Testis (tissue), 5 donors: ENCODE measurements at places on chromosomes 11 and 22. TPM values are rescaled to one million over a fixed set of nuclear protein-coding genes. Genes with fewer than 3 reads are reported as not detected.

DNA sequence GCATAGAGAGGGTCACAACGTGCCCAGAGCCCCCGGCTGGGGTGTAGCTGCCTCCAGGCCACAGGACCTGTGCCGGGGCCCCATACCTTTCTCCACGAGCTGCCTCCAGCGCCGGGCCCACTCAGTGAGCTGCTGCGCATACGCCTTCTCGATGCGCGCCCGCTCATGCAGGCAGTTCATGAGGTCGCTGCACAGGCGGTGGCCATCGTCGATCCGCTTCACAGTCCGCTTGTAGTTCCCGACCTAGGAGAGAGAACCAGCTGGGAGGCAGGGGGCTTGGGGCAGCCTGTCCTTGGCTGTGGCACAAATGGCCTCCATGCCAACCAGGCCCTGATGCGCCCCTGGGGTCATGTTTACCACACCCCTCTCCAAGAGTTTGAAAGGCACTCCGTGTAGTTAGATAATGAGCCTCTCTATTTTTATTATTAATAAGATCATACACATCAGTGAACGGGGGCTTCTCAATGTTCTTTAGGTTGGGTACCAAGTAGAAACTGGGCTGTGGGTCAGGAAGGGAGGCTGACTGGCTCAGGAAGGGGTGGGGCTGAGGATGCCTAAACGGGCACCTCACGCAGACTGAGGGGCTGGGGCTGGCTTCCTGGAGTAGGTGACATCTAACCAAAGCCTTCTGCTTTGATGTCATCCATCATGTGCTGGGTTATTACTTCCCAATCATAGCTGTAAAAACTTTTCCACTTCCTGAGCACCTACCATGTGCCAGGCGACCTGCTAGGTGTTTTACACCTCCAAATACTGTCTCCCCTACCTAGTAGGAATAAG is 36.5 kb upstream of the ARFGAP3 start:
- DNase-seq, result no peak
- no peak overlapping the region for H3K4me3 ChIP-seq
- H3K36me3 ChIP-seq, result no peaks in the 10 kb centered on the region

DNA sequence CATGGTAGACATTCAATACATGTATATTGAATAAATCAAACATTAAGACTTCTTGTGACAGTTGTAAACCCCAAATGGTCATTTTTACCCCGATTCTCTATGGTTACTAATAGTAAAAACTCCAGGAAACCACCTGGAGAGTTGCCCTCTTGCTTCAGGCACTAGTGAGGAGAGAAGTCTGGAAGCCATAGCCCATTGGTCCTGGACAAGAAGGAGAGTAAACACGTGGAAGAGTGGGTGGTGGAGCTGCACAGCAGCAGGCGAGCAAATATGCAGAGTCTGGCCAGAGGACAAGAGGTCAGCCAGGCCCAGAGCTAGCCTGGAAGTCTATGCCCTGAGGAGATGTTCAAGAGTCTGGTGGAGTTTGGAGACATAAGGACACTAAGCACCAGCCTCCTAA is 17.7 kb downstream of the DCHS1 start:
- peaks cover 7% of the 10 kb centered on the region for H3K4me1 ChIP-seq
- H3K27ac ChIP-seq, result no peak overlapping the region
- no peaks in the 10 kb centered on the region for H3K36me3 ChIP-seq
- DNase-seq, result peak; percentile 59
- H3K4me3 ChIP-seq, result no peak overlapping the region
- H3K27me3 ChIP-seq, result no peaks in the 10 kb centered on the region

DNA sequence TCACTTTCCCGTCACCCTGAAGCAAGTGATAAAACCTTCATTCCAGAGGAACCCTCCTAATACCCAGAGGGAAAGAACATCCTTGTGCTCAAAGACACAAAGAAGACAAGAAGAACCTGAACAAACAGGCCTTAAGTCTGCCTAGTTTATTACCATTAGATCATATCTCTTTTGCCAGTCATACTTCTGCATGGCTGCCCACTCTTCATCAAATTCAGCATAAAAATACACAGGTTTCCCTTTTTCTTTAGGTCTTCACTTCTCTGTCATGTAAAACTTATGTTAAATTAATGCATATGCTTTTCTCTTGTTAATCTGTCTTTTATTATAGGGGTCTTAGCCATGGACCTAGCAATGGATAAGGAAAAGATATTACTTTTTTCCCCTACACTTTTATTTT is 459.7 kb downstream of the DLG2 start:
- H3K4me1 ChIP-seq, result no peaks in the 10 kb centered on the region
- no peak for DNase-seq
- H3K4me3 ChIP-seq, result no peak overlapping the region
- no peak overlapping the region for H3K27ac ChIP-seq
- H3K36me3 ChIP-seq, result no peaks in the 10 kb centered on the region

GRCh38 chr11:117819096-117820040 is 5.2 kb downstream of the FXYD2 start:
- H3K27ac ChIP-seq, result no peak overlapping the region
- H3K4me3 ChIP-seq, result no peak overlapping the region
- H3K4me1 ChIP-seq, result peaks cover 37% of the 10 kb centered on the region
- H3K27me3 ChIP-seq, result no peaks in the 10 kb centered on the region
- DNase-seq, result peak; percentile 86

DNA sequence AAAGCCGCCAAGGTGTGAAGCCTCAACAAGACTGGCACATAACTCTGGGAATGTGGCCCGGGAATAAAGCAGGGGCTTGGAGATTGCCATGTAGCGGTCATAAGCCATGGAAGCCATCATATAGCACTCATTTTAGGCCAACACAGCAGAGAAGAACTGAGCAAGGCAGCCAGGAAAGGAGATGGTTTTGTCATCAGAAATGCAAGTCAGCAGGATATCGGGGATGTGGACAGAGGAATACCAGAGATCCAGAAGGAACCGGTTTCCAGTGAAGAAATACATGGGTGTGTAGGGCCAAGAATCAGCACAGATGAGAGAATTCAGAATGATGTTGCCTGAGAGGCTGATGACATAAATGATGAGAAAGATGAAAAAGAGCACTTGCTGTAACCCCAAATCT is 3.0 kb upstream of the OR9G4 start:
- DNase-seq, result no peak
- no peaks in the 10 kb centered on the region for H3K4me1 ChIP-seq
- no peak overlapping the region for H3K27ac ChIP-seq
- H3K4me3 ChIP-seq, result no peak overlapping the region
- no peaks in the 10 kb centered on the region for H3K36me3 ChIP-seq

Gene ROBO4
- total RNA-seq, result 8.4 TPM

Gene UBQLN3
- 283 TPM for total RNA-seq
